ENCODE measurements at places on chromosomes 1 and 21.

GRCh38 chr1:159187647-159188374 is 16.4 kb downstream of the CADM3 start:
- no peak for DNase-seq

DNA sequence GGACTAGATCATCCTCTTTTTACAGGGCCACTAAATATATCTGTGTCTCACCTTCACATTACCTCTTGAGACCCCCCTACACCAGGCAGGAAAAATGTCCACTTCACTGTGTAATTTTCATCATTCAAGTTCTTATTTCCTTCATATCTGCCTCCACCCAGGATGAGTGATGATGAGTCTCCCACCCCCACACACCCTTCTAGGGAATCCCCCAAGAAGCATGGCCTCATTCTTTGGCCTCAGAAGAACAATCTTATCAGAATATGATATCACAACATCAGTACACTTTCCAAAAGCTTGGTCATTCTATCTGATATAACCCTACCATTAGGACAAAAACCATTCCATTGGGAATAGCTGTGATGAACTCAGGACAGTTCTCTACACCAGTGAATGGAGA is 170.3 kb upstream of the DUSP10 start:
- no peak for DNase-seq

- no peak for DNase-seq
These were observed at the start of gene SAMSN1 for GRCh38 chr21:14545906-14546480. Gene SAMSN1, minus strand, starts transcription at chr21:14546315. Its CDS starts 54 bp downstream, at chr21:14546261.

DNA sequence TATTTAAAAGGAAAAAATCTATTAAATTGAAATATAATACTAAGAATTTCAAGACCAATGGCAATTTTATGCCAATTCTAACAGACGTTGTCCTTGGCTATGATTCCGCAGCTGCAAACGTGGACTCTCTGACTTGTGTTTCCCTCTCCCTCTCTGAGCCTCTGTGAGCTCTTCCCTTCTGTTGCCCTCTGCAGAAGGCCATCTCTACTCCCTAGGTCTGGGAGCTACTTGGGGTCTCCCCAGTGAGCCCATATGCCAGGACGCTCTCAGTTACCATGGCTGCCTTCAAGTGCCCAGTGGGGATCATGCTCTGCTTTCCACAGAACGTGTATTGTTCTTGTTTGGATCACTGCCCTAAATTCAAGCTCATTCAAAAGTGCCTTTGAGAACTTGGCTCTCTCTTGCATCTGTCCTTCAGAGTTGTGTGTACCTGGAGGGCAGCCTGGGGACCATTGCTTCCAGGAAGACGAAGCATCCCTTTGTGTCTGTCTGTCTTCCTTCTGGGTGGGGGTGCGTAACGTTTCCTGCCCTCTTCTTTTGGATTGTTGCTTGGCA is 97.5 kb upstream of the TSPAN2 start:
- no peak for DNase-seq

DNA sequence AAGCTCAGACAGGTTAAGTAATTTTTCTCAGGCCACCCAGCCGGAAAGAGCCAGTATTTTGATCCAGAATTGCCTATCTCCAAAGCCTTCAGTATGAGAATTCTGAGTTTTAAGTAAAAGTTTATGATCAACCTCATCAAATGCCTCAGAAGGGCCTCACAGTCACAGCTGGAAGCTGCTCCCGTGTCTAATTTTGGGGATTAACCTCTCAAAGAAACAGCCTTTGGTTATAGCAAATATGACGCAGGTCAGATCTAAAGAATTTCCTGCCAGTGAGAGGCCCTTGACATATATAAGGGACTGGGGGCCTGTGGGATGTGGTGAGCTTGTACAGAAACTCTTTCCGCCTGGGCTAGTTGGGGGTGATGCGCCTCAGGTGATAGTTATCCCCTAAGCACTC is 2.3 kb downstream of the EXTL1 start:
- no peak for DNase-seq

GRCh38 chr1:14442669-14443068 is 155.8 kb upstream of the KAZN start:
- DNase-seq = no peak

DNA sequence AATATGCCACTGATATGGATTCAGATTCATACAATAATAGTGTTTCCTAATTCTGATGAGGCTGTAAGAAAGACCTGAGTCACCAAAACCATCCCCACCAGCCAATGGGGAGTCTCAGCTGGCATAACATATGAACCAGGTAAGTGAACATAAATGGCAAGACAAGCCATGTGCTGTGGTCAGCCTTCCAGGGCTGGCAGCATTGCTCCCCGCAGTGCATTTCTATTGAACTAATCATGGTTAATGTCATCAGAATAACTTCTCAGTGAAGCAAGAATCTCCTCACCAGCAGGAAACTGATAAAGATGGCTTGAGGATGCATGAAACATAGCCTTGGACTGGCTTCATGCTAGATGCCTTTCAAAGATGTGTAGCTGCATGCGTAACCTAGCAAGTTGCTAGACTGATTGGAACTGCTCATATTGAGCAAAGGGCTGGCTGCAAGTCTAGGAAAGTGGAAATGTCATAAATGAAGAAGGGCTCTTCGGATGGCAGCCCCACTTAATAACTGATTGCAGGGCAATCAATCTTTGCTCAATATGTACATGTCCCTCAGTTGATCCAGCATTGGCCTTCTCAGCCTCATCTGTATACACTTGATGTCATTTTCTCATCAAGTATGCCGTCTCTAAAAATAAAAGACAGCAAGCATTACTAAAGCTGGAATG is 88.0 kb downstream of the NTNG1 start:
- no peak for DNase-seq

DNA sequence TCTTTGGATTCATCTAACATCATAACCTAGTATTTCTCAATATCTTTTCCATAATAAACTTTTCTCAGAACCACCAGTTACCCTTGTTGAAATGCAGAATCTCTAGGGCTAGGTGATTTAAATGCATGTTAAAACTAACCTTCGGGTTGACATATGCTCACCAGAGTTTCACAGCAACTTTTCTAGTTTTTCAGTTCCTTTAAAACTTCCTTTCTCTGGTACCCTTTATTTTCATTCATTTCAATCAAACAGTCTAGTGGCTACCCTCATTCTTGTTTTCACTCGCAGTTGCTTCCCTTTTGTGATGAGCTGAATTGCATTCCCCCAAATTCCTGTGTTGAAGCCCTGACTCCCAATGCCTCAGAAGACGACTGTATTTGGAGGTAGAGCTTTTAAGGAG is 712.8 kb upstream of the CHRM3 start:
- DNase-seq = no peak

GRCh38 chr1:24481843-24482610 is 20.6 kb upstream of the RCAN3 start:
- DNase-seq = no peak

- no peak for DNase-seq
These were observed 8.0 kb downstream of the FCAMR start for GRCh38 chr1:206962272-206962671.

DNA sequence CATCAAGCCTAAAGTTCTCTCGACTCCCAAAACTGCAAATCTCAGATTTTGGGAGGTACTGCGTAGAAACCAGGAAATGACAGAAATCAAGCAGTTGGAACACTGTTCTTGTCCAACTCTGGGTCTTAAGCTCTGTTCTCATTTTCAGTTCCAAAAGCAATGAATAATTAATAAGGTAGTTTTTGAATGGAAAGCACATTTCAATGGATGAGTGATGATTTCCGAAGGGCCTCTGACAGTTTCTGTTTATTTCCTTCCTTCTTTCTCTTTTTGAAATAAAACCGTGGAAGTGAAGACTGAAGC is 20.9 kb upstream of the TARBP1 start:
- DNase-seq = no peak

- DNase-seq = no peak
These were observed 5.7 kb upstream of the OR14A16 start for GRCh38 chr1:247829656-247830055.

DNA sequence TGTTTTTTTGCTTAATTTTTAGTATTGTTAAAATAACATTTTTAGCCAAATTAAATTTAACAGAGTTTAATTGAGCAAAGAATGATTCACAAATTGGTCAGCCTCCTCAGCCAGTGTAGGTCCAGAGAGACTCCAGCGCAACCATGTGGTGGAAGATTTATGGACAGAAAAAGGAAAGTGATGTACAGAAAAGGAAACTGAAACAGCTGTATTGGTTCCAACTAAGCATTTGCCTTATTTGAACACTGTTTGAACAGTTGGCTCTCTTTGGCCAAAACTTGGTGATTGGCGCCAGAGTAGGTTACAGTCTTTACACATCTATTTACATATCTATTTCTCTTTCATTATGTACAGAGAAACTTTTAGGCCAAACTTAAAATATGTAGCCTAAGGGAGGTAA is 19.4 kb downstream of the RPS6KC1 start:
- no peak for DNase-seq

- DNase-seq = no peak
These were observed 206.1 kb downstream of the TM2D1 start for GRCh38 chr1:61518670-61519400.

- DNase-seq = peak; percentile 45
These were observed 52.4 kb upstream of the GPR157 start for GRCh38 chr1:9181176-9181906.

GRCh38 chr1:247908766-247909165 is 11.3 kb upstream of the OR2T8 start:
- DNase-seq = no peak

GRCh38 chr1:248751635-248752034 is 3.9 kb downstream of the LYPD8 start:
- DNase-seq = no peak

DNA sequence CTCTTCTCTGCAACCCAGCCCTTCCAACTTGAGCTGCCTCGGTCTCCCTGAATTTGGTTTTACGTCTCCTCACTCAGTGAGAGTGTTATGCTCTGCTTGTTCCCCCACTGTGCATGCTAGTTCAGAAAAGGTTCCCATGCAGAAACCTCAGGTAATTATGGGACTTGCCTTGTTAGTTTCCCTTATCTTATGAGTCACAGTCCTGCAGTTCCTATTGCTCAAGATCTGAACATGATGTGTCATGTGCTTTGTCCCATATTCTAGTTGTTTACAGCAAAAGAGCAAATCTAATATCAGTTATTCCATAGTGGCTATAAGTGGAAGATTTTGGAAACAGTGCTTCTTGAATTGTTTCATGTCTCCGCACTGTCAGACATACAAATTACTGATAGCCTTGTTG is 74.4 kb downstream of the DUSP10 start:
- DNase-seq = no peak

DNA sequence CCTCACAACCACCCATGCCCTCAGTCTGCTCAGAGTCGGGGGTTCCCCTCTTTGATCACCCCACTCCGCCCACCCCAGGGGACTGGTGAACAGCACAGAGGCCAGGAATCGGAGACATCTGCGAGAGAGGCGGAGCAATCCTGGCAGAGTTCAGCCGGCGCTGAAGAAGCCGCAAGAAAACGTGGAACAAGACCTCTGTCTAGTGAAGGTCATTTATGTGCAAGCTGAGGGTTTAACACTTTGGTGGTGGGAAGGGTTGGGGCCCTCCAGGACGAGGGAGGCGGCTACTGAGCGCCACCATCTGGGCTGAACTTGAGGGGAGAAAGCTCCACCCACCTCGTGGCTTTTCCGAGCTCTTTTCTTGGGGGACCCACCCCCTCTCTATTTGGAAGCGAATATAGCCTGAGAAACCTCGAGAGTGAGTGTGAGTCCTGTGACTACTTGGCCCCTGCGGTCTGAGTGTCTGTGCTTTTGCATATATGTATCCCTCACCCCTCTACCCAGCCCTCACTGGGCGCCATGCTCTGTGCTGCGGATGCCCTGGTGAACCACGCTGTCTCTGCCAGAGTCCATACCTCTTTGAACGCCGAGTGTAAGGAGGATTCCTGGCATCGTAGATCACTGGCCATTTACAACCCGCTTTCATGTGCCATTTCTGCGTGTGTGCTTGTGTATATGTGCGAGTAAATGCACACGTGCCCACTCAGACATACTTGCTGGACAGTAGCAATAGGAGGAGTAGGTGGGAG is 1.2 kb upstream of the EPHA10 start:
- no peak for DNase-seq

GRCh38 chr1:30035522-30036228 is 687.7 kb downstream of the MATN1 start:
- no peak for DNase-seq

DNA sequence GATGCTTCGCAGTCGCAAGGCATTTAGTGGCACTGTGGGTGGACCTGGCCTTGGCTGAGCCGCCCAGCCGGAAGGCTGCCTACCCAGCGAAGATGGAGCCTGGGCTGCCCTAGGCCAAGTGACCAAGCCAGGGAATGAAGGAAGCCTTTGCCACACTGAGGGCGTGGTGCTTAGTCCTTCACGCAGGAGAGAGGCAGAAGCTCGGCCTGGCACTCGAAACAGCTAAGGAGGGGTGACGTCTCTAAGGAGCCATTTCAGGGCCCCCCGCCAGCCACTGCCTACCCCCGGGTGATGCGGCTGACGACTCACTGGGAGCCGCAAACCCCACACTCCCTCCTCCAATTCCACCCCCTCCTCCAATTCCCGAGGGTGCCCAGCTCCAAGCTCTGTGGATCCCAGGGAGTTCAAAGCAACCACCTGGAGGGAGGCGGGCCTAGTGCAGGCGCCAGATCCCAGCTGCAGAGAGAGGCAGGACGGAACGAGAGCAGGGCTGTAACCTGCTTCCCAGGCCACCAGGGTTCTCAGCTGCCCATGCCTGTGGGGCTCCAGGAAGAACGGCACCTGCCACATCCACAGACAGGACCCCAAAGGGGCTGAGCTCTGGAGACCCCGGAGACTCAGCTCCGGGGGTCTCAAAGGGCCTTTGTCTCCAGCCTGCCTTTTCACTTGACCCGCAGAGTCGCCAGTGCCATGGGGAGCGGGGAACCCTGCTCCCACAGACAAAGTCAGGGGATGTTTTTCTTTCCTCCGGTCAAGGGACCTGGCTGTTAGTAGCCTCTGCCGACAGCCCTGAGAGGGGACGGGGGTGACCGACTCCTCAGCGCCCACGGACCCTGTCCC is 75.8 kb downstream of the ARHGEF16 start:
- DNase-seq = no peak

GRCh38 chr1:81999364-81999763 is 198.6 kb downstream of the ADGRL2 start:
- DNase-seq = no peak

- DNase-seq = no peak
These were observed 23.5 kb downstream of the SLC19A1 start for GRCh38 chr21:45518742-45519141.

DNA sequence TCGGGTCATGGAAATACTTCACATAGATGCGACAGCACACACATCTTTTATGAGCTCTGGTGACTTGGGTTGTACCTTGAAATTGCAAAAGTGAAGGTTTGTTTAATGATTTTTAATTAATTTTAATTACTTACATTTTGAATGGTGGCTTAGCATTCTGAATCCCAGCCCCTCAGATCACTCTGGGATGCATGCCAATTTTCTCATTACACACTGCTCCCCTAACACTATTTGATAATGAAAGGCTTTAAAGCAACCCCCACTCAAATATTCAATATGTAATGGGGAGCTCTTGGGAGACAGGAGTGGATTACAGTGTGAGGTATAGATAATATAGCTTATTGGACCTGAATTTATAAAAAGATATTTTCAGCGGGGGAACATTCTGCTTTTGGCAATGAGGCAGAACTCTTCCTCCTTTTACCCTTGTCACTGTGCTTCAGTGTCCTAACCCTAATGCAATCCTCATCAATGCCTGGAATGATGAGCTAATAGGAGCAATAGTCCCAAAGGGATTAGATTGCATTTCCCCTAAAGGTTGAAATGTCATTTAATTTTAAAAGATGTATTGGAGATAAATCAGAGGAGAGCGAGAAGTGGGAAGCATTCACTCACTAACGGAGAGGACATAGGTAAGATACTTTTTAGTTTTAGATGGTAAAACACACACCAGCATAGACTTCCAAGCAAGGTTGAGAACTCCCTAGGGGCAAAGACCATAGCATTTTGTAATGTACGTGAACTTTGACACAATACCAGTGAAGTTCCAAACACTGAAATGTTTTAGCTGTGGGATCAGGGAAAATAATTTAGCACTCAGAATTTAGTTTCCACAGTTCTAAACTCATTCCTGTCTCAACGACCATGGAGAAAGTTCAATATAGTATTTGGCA is 384.1 kb upstream of the PLXNA2 start:
- no peak for DNase-seq

Data from activated naive CD8-positive, alpha-beta T cell treated with anti-CD3 and anti-CD28 coated beads, Interleukin-2, amount 50 U/mL, for 16 hours (primary cell).